ENCODE measurements at places on chromosomes 7 and 10. TPM values are rescaled to one million over a fixed set of nuclear protein-coding genes. Genes with fewer than 3 reads are reported as not detected.

Gene CUZD1
- total RNA-seq, result 0.95 TPM

Gene VSTM2A
- 24.9 TPM for total RNA-seq

DNA sequence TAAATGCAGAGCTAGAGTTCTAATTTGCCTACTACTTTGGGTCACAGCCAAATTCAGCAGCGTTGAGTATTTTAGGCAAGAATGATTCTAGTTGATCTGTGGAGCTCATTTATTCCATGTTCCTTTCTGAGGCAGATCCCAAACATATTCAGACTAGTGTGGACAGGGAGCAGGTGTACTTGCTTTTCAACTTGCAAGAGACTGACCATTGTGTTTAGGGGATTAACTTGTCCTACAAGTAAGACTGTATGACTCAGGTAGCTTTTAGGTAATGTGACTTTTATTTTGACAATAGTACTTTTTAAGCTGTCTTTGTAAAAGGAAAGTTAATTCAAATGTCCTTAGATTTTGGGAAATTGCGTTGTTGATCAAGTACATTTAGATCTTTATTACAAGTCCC lies 285.5 kb downstream of the TWIST1 start:
- no peak for ATAC-seq

DNA sequence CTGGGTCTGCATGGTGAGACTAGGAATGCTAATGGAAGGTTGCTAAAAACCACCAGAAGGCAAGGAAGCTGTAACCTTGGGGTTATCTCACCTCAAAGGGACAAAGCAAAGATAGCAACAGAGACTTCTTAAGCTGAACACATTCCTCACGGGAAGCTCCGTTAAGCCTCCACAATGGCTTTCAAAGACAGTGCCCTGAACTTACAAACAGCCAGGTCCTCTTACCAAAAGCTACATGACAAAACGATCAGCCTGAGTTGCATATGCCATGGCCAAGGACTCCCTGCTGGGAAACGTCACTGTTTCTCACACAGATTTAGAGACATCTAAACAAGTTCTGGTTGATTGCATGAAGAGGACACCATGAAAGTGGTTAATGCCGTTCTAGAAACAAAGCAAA lies 52.7 kb downstream of the HTR5A start:
- ATAC-seq, result no peak

- no peak for ATAC-seq
These were observed 181.9 kb downstream of the CYP26A1 start for GRCh38 chr10:93255546-93255945.

- ATAC-seq, result no peak
These were observed 6.0 kb upstream of the GNA12 start for GRCh38 chr7:2849941-2850766.

Gene C10orf62
- total RNA-seq, result not detected

Gene GARIN1A
- 0.41 TPM for total RNA-seq

Gene KEL
- 0.21 TPM for total RNA-seq

DNA sequence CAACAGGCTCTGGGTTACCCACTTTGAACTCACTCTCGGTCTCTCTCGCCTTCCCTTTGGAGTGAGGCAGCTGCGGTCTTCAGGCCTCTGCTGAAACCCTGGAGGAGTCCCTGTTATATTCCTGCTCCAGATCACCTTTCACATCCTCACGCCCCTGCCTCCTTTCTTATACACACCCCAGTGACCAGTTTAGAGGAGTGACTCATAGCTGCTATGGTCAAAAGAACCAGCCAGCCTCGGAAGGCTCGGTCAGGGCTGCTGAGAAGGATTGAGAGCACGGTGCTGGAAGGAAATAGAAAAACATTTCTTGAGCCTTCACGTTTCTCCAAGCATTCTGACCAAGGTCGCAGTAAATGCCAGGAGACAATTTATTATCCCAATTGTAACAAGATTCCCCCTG lies 28.3 kb upstream of the SVOPL start:
- no peak for ATAC-seq

Gene CALHM1
- 0.38 TPM for total RNA-seq
